ENCODE measurements at places on chromosomes 5 and 9.

DNA sequence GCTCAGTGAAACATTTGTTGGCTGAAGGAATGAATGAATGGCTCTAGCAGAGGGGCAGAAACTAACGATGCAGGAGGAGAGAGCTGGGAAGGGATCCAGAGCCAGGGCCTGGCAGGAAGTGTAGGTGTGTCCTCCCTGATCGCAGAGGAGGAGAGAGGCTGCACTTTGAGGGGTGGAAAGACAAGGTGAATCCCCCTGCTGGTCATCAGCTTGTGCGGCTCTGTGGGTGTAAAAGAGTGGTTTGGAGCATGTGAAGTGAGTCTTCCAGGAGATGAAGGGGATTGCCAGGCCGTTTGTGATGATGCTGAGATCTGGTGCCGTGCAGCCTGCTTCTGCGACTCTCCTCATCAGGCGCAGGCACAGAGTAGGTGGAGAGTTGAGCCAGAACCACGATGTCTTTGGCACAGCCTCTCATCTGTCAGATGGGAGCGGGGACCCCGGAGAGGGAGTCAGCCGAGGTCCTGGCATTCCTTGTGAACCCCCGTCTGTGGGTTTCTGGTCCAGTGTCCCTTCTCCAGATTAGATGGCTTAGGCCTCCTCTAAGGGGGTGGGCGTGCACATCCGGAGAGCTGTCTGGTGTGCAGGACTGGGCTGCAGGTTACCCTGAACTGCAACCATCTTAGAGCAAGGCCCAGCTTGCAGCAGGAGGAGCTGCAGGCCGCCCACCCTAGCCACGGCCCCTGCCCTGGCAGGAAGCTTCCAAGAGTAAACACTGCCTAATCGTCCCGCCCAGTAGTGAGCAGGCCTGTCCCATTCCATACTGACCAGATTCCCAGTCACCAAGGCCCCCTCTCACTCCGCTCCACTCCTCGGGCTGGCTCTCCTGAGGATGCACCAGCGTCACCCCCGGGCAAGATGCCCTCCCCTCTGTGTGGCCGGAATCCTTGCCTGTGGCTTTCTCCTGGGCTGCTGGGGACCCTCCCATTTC lies at the start of gene ADAMTS13:
TSS of gene ADAMTS13 (plus strand) at position 753 of the 928 bp plus-strand sequence. CDS start at position 830, 77 bp downstream.
- H3K27ac ChIP-seq: no peak within 1 kb of the TSS
- H3K27me3 ChIP-seq: peaks cover 2% of the 10 kb centered on the region
- no peak within 1 kb of the TSS for H3K4me3 ChIP-seq
- DNase-seq: no peak
- H3K4me1 ChIP-seq: peaks cover 16% of the 10 kb centered on the region

- no peaks in the 10 kb centered on the region for H3K27me3 ChIP-seq
- no peak overlapping the region for H3K27ac ChIP-seq
- H3K36me3 ChIP-seq: no peaks in the 10 kb centered on the region
- peaks cover 15% of the 10 kb centered on the region for H3K4me1 ChIP-seq
These were observed 141.4 kb upstream of the PIK3R1 start for GRCh38 chr5:68074048-68074632.

DNA sequence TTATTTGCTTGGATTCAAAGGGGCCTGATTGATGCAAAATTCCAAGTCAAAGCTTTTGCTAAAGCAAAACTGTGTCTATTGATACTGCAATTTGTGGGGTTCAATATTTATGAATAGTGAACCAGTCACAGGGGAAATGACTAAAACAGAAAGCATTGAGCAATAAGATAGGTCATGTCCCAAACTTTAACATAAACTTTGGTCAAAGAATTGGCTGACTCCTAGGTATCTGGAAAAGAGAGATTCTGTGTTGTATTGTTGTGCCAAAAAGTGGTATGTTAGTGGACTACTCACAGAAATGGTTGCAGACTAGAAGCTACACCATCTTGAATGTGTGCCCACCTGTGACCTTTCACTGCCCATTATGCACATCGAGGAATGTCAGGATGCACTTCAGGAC lies 585.5 kb upstream of the RGMB start:
- no peaks in the 10 kb centered on the region for H3K27me3 ChIP-seq
- no peak overlapping the region for H3K27ac ChIP-seq
- H3K4me3 ChIP-seq: no peak overlapping the region
- H3K4me1 ChIP-seq: no peaks in the 10 kb centered on the region

DNA sequence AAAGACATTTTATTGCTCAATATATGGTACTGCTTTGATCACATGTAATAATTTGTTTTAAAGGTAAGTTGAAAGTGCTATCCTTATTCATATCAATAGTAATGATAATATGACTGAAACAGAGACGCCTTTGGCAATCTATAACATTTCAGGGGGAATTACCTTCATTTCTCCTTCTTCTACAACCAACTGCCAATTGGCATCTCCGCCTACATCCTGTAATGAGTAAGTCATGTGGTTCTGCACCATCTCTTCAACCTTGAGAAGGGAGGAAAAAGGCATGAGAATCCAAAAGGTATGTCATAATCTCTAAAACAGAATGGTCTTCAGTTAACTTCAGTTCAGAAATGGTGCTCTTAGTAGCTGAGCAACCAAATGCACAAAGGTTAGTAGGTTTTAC lies 52.4 kb downstream of the HMGCR start:
- DNase-seq: no peak
- H3K27ac ChIP-seq: no peak overlapping the region
- no peak overlapping the region for H3K4me3 ChIP-seq
- H3K27me3 ChIP-seq: no peaks in the 10 kb centered on the region
- peaks cover 22% of the 10 kb centered on the region for H3K36me3 ChIP-seq
- peaks cover under 1% of the 10 kb centered on the region for H3K4me1 ChIP-seq

- no peak overlapping the region for H3K4me3 ChIP-seq
- no peak for DNase-seq
- H3K27ac ChIP-seq: no peak overlapping the region
- H3K27me3 ChIP-seq: no peaks in the 10 kb centered on the region
- H3K36me3 ChIP-seq: no peaks in the 10 kb centered on the region
- H3K4me1 ChIP-seq: peaks cover 10% of the 10 kb centered on the region
These were observed 161.2 kb downstream of the ZNF462 start for GRCh38 chr9:107024193-107024592.

All from mesothelial cell of epicardium (in vitro differentiated cells).